ENCODE measurements at places on chromosomes 5 and 9.

DNA sequence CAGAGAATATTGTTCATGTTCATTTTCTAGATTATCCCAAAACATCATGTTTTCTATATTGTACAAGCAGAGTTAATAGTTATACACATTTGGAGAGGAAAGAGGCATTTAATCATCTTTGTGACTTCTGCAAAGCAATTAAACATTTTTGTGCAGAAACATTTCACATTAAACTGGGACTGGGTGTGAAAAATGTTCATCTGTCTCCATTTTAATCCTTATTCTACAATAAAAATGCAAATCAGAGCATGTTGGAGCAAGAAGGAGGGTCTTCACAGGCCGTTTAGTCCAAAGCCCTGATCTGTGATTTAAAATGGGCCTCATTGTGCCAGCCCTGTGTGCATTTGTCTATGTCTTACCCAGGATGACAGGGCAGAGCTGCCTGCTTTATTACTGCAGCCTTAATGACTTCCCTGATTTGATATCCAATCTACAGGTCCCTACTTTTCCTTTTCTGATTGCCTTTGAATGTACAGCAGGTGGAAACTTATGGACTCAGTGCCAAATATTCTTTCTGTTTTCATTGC is 183.5 kb downstream of the CAVIN4 start:
- no peak for DNase-seq

DNA sequence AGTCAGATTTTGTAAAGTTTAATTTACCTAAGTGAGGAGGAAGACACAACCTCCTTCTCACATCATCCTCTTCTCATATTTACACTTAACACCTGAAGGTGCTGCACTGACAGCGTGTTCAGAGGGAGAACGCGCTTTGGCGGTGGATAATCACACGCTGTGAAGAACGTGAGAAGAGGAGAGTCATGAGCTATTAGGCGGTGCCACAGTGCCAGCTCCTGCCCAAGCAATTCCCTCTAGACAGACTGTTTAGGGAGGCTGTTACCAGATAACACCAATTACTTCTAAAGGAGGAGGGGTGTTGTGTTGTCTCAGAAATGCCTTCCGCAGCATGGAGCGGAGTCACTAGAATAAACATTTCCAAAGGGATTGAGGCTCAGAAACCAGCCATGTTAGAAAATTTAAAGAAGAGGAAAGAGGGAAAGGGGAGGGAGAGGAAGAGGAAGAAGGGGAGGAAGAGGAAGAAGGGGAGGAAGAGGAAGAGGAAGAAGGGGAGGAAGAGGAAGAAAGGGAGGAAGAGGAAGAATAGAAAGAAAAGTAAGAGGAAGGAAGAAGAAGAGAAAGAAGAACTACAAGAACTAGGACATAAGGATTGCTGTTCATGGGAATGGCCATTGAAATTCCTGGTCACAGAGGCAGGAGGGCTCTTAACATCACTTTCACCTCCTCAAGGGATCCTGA is 37.3 kb upstream of the WWC1 start:
- DNase-seq: no peak

- DNase-seq: peak; percentile 10
These were observed 306.9 kb upstream of the NREP start for GRCh38 chr5:112063856-112064255.

- DNase-seq: no peak
These were observed 53.3 kb upstream of the RNU6ATAC start for GRCh38 chr9:134217431-134218210.

DNA sequence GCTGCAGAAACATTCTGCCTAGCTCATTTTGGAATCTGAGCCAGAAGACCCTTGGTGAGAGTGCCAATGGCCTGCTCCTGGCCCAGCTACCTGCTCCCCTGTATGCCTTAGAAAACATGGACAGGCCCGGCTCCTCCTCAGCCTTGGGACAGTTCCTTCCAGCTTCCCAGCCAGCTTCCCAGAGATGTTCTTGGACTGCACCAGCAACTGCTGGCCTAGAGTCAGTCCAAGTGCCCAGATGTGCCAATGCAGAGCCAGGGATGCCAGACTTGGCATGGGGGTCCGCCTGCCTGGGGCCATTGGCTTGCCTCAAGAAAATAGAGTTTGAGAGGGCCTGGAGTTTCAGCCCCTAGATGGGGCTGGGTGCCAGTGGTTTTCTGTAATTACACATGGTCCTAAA is 142.2 kb upstream of the TRIM32 start:
- DNase-seq: no peak

GRCh38 chr9:135144581-135145170 is 57.2 kb downstream of the OLFM1 start:
- no peak for DNase-seq

GRCh38 chr9:34552986-34553385 is 30.2 kb upstream of the ENHO start:
- DNase-seq: no peak
